ENCODE measurements at places on chromosomes 11 and 22.

GRCh38 chr11:72848846-72849466 lies 34.7 kb downstream of the ATG16L2 start:
- DNase-seq = peak; percentile 63

- no peak for DNase-seq
Observed at GRCh38 chr11:91513734-91514133, 710.9 kb upstream of the FAT3 start.

- no peak for DNase-seq
Observed at GRCh38 chr22:37601540-37602442, 6.8 kb upstream of the GGA1 start.

DNA sequence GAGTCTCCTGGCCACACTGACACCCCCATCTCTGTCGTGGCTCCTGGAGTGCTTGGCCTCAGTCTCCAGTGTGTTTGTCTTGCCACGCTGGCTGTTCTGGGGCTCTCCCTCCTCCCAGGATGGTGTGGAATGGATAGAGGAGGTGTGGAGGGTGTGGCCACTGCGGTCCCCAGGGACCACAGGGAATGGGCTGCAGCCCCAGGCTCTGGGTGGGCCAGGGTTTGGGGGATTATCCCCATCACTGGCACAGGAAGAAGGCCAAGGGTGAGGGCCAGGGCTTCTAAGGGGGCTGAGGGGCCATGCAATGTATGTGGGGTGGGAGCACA lies 8.1 kb downstream of the GNAZ start:
- DNase-seq = no peak

DNA sequence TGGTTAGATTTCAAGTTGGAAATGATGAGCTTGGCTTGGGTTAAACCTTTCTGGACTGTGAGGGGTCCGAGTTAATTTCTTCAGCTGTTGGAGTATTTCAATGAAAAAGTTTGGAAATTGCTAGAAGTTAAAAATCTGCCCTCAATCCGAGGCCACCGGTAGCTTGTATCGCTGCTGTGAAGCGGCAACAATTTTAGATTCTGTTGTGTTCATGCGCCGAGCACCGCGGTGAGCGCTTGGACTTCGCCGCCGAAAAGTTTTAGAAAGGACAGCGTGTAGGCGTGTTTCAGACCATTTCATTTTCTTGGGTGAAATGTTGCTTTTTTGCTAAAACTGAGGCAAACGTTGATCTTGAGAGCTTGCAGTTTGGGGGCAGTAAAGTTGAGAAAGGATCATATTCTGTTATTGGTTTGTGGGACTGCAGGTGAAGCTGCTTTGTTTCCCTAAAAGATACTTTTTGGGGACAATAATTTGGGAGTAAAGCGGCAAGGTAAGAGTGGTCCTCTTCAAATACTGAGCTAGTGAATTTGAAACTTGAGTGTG lies 928 bp downstream of the FBXO7 start:
- DNase-seq = peak; percentile 37

- DNase-seq = no peak
Observed at GRCh38 chr11:19419808-19420207, 179.1 kb upstream of the E2F8 start.

GRCh38 chr22:49518436-49518970 lies 309.2 kb downstream of the BRD1 start:
- DNase-seq = no peak

- DNase-seq = no peak
Observed at GRCh38 chr11:69958308-69958707, 119.8 kb upstream of the ANO1 start.

GRCh38 chr11:106077609-106078455 lies at the start of gene AASDHPPT:
Gene AASDHPPT (plus strand): TSS chr11:106077662. CDS start chr11:106077711, 49 bp downstream.
- DNase-seq = peak; percentile 5

- DNase-seq = peak; percentile 39
Observed at GRCh38 chr11:122656631-122657101, 1.1 kb downstream of the UBASH3B start.

DNA sequence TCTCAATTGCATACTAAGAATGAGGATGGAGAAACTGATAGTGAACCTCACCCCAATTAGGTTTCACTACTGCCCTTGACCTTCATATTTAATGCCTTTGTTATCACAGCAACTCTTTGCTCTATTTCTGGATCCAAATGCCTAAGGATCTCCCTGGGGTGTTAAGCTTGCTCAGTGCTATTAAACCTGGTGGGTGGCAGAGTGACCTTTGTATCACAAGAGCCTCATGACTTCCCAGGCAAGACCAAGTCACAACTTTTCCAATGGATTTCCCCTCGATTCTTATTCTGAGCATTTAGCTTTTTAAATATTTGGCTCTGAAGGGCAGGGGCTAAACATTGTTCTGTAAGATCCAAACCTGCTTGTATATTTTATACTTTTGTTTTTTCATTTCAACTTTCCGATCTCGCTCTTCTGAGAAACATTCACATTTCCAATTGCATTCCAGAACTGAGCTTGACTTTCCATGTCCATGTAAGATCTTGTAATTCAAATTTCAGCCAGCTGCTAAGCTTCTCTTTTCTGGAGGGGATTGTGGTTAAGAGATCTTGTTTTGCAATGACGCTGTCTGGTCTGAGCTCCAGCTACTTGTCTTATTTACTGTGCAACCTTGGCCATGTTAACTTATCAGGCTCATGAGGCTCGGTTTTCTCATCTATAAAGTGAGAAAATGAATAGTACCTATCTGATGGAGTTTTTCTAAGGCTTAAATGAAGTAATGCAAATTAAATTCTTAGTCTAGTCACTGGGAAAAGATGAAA lies 6.4 kb upstream of the EHF start:
- no peak for DNase-seq

DNA sequence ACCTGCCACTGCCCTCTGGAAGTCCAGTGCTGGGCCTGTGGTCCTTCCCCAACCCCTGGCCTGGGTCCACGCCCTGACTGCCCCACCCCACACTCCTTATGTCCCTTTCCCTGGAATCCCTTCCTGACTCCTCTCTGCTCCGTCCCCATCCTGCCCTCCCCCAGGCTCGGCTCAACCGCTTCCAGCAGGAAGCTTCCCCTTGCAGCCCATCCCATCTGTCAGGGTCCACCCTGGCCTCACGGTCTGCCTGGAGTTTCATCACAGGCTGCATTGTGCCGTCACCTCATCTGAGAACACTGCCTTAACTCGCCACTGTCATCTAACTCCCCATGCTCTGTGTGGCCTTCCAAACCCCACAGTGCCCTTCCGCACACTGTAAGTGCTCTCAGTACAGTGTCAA lies 64.3 kb downstream of the NAT10 start:
- no peak for DNase-seq

DNA sequence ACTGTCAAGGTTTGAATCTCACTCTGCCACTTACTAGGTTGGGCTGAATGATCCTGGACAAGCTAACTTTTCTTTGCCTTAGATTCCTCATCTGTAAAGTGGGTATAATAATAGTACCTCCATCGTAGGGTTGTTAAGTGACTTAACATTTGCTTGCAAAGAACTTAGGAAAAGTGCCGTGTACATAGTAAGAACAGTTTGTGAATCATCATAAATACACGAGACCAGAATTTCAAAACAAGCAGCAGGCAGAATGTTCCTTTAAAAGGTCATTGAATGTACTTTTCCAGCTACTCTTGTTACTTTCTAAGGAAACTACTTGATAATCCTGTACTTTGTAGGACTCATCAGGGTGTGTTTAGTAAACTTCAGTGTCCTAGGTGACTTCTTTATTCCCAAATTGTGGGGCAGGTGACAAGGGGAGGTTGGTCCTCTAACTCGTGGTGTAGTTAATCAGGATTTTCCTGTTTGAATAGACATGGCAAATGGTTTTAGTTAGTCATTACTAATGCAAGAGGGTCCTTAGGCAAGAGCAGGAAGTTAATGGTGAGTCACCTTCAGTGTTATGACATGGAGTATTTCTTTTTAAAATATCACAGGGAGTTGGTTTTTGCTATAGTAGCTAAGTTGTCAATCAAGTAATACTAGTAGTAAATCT lies 67.9 kb downstream of the YAP1 start:
- DNase-seq = no peak

DNA sequence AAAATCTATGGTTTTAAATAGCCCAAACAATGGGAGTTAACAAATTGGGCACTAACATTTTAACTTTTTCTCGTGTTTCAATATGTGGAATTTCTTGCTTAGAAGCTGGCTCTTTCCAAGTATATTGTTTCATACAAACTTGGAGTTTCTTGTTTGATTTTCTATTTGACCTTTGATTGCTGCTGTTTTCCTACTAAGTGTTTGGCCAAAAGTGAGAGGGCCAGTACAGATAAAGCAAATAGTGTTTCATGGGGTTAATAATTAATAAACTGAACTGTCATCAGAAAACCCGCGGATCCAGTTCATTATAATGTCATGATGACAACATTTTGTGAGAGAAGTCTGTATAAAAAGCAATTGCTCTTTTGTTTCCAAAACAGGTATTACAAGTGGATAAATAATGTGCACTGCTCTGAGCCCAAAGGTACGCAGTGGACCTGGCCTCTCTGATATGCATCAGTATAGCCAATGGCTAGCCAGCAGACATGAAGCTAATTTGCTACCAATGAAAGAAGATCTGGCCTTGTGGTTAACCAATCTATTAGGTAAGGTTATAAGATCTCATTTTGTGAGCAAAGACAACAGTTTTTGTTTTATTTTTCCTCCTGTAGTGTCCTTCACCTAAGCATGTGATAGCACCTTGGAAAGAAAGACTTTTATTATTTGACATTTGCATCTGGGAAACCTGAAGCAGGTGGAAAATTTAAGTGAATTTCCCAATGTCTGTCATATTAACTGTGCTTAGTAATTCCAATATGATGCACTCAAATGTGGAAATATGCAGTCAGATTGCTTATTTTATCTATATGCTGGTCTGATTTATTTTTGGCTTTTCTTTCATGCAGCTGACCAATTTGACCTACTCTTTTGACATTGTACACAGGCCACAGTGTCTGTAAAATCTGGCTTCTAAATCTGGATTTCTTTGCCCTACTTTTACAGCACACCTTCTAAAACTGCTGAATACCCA lies 8.3 kb downstream of the GAS2 start:
- DNase-seq = no peak

- DNase-seq = no peak
Observed at GRCh38 chr11:69572233-69572860, 68.6 kb upstream of the CCND1 start.

GRCh38 chr11:80041136-80042000 lies 600.5 kb upstream of the TENM4 start:
- DNase-seq = no peak

- no peak for DNase-seq
Observed at GRCh38 chr22:50206599-50206998, 5.8 kb downstream of the SELENOO start.

- DNase-seq = peak; percentile 23
Observed at GRCh38 chr11:128513915-128514681, 73.3 kb downstream of the ETS1 start.

DNA sequence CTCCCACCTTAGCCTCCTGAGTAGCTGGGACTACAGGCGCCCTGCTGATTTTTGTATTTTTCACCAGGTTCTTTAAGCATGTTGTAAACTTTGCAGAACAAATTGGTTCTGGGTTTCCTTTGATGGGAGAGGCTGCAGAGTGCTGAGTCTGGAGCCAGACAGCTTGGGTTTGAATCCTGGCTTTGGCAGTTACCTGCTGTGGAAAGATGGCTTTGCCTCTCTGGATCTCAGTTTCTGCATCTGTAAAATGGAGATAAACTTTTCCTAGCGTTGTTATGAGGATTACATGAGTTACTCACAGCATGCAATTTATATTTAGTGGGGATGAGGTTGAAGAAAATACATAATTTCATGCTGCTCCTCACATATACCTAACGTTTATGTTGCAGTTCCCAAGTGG lies 19.1 kb downstream of the ZNRF3 start:
- no peak for DNase-seq

DNA sequence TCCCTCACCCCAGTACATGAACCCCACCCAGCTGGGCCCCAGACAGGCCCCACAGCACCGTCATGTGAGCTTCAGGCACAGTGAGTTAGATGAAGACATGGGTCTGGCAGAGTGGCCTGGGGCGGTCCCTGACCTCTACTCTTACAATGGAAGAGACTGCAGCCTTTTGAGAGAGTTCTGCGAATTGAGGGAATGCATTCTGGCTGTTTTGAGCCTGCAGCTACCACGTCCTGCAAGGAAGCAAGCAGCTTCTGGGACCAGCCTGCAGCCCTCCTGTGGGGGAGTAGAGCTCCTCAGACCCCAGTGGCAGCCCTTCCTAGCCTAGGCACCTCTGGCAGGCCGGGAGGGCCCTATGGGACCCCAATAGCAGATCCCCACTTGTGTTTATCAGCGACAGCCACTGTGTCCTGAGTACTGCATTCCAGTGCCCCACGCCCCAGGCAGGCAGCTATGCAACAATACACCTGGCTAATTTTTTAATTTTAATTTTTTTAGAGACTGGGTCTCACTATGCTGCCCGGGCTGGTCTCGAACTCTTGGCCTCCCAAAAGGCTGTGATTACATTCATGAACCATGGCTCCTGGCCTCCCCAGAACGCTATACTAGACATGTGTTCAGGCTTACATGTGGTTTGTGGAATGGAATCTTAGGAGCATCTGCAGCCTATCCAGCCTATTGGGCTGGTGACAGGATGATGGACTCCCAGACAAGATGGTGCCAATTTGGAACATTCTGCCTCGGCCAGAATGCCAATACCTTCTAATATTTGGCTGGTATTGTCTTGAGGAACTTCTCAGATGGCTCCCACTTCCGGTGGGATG lies 717 bp upstream of the SLC7A4 start:
- no peak for DNase-seq

All from CD4-positive, alpha-beta T cell treated with Interleukin-12 subunit alpha and Interleukin-12 subunit beta, for 1 hour (primary cell).